ENCODE measurements at places on chromosomes 3 and 15.
A peak's percentile ranks its signal among the peaks of the same experiment; 100 is the strongest.

DNA sequence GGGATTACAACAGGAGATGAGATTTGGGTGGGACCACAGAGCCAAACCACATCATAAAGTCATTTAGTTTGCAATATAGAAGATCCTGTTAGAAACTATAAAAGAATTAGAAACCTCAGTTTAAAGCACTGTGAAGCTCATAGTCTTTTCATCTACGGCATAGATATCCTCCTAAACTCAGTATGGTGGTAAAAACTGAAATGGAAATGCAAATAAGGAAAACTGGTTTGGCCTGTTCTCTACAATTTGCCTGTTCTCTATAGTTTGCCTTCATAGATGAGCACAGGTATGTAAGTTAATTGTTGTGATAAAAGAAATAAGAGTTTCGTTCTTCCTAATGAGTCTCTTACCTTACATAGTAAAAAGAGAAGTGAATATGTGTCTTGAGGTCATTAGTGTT, 331.6 kb upstream of the ARL6 start:
- no peak for DNase-seq

DNA sequence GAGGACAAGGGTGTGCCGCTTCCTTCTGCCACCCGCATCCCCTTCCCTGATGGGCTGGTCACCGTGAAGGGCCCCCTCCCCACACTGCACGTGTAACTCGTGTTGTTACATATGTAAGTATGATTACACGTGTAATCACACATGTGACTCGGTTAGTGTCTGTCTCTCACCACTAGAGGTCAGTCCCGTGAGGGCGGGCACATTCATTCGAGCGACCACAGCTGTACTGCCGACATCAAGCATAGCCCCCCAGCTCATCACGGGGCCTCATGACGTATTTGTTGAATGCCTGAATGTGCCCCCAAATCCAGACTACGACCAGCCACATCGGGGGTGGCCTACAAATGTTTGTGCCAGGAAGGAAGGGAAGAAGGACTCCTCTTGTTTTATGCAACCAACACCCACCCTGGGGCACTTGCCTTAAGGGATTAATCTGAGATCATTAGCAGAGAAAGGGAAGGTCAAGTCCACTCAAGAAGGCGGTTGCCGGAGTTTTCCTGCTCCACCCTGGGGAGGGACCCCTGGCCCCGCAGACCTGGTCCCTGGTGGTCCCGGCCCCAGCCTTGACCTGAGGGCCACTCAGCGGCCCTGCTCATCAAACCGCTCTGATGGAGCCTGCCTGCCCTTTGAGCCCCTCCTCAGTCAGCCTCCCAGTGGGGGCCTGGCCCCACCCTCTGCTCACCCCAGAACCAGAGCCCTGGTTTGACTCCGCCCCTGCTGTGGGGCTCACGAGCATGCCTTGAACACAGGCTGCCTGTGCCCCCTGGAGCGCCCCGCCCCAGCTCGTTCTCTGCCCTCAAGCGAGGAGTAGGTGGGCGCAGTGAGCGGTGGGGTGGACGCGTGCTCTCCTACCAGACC, 52.8 kb downstream of the RGMA start:
- peak; percentile 59 for DNase-seq

DNA sequence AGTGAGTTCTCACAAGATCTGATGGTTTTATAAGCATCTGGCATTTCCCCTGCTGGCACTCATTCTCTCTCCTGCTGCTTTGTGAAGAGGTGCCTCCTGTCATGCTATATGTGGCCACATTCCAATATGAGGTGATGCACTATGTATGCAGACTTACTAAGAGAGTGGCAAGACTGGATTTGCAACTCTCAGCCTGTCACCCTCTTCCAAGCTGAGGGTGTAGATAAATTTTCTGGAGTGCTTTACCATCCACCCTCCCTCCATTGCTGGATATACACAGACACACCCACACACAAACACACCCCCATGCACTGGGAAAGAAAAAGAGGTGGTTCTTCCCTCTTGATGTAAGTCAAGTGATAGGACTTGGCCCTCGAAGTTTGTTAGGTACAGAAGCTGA, 30.2 kb upstream of the CHMP2B start:
- no peak for DNase-seq

DNA sequence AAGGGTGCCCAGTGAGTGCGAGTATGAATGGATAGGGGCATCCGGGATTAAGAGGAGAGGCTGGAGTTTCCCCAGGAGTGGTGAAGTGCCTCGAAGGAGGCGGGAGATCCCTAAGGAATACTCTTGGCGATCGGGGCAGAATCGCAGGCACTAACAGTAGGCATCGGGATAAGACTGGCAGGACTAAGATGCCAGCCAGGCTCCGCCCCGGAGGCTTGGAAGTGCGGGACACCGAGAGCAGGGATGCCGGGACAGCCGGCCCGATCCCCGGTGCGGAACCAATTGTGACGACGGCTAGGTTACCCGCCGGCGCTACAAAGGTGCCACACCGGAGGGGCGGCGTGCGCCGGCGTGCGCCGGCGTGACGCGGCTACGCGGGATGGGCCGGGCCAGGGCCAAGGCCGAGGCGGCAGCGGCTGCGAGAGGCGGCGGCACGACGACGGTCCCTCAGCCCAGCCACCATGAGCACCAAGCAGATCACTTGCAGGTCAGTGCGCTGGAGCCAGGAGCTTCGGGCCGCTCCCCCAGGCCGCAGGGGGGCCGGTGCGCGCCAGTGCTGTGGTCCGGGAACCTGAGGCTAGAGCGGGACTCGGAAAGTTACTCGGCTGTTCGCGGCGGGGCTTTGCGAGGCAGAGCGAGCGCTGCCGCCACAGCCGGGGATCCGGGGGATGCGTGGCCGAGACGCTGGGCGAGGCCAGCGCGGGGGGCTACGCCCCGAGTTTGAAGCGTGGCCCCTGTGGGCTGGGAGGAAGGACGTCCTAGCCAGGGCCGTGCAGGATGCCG, at the start of gene MKRN2:
TSS of gene MKRN2 (plus strand) at position 398 of the 783 bp plus-strand sequence. CDS start at position 462, 64 bp downstream.
- peak; percentile 91 for DNase-seq

- no peak for DNase-seq
Measured at GRCh38 chr3:30984855-30985749, 90.6 kb upstream of the GADL1 start.

- DNase-seq = no peak
Measured at GRCh38 chr15:69973102-69973714, 124.5 kb downstream of the TLE3 start.

DNA sequence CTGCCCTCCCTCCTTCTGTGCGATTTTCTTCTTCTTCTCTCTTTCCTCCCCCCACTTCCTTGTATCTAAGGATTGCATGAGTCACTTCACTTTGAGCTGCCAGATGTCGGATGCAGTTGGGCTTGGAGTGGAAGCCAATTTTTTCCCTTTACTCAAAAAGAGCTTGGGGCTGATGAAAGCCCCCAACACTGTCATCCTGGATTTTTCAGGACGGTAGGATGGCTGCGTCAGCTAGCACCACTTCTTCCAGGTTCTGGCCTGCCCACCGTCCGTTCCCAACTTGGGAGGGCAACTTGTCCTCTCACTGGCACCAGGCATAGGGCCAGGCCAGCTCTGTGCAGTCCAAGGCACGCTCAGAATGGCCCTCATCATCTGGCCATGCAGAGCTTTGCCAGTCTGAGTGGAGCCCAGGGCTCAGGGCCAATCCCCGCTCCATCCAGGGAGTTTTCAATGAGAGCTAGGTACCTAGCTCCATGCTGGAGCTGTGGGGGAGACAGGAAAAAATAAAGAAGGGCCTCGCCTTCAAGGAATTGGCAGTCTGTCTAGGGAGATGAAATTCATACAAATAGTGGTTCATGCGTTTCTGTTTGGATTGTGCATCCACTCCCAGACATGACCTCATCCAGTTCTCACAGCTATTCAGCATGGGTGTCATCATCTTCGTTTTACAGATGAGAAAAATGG, 47.7 kb upstream of the INSYN1 start:
- DNase-seq = no peak

GRCh38 chr3:146750196-146750595, 145.1 kb upstream of the PLSCR5 start:
- DNase-seq = no peak

GRCh38 chr3:118171236-118171852, 863.3 kb downstream of the IGSF11 start:
- no peak for DNase-seq

DNA sequence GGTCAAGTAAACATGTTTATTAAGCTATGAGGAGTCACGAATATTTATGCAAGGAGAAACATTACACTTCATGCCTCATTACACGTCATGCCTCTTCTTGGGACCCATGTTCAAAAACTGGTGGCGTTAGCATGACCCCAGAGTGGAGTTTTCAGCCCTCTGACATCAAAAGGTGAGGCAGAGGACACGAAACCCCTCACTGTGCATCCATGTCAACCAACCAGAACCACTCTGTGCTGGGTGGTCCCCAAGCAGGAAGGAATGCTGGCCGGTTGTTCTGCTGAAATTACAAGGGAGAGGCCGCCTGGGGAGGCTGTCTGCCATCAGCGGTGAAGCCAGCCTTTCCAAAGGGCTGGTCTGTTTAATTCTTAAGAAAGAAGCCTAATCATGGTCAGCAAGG, 83.4 kb downstream of the GABRB3 start:
- no peak for DNase-seq

- DNase-seq = no peak
Measured at GRCh38 chr3:45056608-45057301, 30.7 kb downstream of the CLEC3B start.

- DNase-seq = no peak
Measured at GRCh38 chr3:85100316-85100715, 141.5 kb downstream of the CADM2 start.

- no peak for DNase-seq
Measured at GRCh38 chr3:149016669-149017541, 25.6 kb downstream of the GYG1 start.

DNA sequence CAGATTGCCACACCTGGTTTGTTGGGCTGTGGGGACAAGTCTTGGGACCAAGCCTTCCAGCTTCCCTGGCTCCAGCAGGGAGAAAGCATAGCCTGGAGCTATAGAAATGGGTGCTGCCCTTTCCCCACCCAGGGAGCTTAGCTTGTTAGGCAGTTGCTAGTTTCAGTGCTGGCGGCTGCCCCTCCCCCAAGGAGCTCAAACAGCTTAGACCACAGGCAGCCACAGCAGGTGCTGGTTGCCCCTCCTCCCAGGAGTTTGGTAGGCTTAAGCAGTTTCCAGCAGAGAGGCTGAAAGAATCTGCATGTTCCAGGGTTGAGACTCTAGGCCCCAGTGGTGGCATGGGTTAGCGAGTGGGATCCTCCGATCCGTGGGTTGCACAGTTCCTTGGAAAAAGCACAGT, 889.7 kb downstream of the IGSF11 start:
- DNase-seq = no peak

GRCh38 chr3:98921957-98922356, 20.5 kb upstream of the DCBLD2 start:
- DNase-seq = no peak

GRCh38 chr3:120678331-120678947, 3.6 kb downstream of the HGD start:
- DNase-seq = no peak

DNA sequence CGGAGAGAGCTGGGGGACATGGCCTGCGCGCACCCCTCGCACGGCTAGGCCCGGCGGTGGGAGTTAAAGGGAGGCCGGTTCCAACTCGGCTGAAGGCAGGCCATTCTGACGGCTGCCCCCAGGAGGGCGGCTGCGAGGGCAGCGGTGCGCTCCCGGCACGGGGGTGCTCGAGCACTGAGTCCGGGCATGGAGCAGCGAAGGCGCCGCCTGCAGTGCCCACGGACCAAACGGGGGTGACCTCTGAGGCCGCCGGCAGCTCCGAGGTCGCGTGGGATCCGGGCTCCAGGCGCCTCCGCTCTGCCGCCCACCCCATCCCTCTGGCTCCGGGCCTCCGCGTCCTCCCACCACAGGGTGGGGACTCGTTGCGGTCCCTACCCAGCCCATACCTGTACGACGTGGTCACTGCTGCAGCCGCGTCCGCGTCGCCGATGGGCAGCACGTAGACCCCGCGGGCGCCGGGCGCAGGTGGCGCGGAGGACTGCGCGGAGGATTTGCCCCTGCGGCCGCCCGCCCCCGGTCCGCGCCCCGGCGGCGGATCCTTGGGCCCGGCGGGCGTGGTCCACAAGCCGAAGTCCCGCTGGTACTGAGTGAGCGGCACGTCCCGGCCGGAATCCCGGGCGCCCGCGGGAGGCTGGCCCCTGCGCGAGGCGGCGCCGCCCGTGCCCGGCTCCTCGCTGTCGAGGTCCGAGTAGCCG, 469 bp downstream of the MAP6D1 start:
- peak; percentile 53 for DNase-seq

DNA sequence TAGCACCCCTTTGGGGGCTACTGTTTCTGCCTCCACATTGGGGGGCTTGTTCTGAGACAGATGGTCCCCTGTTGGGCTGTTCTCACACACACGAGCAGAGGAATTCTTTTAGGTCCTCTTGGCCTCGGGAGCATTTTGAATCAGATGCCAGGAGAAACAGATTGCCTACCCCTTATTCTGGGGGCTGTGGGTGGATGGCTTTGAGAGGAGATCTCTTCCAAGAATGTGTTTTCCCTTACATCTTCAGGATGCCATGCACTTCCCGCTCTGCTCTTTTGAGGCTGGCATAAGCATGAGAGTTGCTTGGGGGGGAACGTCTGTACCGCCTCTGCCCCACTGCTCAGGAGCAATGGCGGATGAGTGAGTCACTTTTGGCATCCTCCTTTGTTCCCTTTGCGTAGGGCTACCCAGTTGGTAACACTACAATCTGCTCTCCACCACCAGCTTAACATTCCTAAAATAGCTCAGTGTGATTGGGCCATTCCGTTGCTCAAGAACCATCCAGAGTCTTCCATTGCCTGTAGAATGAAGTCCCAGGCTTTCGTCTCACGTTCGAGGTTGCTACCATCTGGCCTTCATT, 154.4 kb downstream of the RPLP1 start:
- DNase-seq = no peak

DNA sequence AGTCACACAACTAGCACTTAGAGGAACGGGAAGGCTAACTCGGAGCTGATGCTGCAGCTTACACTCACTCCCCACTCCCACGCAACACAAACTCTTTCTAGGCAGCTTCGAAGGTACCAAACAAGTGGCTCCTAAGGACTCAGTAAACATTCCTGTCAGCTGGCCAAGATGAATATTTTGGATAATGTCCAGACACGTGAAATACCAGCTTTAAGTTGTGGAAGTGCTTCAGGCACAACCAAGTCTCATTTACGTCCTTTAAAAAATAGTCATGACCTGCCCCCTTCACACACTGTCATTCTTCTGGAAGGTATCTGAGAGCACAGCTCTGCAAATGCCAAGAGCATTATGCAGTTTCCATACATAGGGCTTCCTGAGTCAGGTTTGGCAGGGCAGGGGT, 1005.9 kb upstream of the CFAP20DC start:
- DNase-seq = no peak

DNA sequence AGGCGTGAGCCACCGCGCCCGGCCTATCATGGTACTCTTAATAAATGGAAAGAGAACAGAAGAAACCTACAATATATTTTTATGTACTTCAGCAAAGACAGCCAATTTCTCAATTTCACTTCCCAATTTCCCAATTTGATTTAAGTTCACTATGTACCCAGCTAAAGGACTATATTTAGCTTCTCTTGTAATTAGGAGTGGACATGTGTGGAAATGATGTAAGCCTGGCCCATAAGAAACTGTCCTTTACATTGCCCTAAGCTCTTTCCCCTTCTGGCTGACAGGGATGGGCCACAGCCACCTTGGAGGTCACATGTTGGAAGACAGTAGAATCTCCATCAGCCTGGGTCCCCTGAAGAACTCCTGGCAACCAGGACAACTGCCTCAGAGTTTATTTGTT, 6.2 kb downstream of the TMEM39A start:
- no peak for DNase-seq
